ENCODE measurements at places on chromosomes 7 and 10.

DNA sequence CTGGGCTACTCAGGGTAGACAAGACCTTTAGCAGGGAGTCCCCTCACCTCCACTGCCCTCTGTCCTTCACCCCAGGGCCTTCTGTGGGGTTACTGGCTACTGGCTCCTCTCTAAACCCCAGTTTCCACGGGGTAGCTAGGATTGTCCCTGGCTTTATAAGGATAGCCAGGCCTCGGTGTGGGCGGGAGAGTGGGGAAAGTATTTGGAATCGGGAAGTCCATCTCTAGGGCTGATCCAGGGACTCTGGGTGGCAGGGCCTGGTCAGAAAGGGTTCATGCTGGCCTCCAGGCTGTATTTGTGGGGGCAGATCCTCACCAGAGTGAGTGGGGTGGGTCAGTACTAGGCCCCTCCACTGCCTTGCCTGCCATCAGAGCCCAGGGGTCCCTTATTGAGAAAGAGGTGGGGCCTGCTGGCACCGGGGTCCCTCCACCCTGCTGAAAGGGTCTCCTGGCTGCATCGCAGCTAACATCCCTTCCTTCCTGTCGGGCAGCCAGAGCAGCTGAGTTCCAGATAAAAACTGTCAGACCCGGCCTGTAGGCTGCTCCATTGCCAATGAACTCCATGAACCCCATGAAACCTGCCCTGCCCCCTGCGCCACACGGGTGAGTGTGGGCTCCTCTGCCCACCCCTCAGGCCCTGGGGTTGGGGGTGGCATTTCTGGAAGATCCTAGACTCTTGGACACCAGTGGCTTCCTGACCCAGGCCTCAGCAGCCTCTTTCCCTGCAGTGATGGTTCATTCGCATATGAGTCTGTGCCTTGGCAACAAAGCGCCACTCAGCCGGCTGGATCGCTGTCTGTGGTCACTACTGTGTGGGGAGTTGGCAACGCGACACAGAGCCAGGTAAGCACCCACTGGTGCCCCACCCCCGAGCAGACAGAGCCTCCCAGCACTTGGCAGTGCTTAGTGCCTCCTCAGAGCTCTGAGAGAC, 7.3 kb downstream of the ZMIZ2 start:
- DNase-seq: no peak

DNA sequence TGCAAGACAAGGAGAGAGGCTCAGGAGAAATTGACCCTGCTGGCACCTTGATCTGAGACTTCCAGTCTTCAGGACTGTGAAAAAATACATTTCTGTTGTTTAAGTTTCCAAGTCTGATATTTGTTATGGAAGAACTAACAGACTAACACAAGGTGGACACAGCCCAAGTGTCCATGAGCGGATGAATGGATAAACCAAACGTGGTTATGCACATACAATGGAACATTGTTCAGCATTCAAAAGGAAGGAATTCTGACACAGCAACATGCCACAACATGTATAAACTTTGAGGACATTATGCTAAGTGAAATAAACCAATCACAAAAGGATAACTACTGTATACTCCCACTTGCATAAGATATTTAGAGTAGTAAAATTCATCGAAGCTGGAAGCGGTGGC, 76.5 kb downstream of the FAM13C start:
- no peak for DNase-seq

DNA sequence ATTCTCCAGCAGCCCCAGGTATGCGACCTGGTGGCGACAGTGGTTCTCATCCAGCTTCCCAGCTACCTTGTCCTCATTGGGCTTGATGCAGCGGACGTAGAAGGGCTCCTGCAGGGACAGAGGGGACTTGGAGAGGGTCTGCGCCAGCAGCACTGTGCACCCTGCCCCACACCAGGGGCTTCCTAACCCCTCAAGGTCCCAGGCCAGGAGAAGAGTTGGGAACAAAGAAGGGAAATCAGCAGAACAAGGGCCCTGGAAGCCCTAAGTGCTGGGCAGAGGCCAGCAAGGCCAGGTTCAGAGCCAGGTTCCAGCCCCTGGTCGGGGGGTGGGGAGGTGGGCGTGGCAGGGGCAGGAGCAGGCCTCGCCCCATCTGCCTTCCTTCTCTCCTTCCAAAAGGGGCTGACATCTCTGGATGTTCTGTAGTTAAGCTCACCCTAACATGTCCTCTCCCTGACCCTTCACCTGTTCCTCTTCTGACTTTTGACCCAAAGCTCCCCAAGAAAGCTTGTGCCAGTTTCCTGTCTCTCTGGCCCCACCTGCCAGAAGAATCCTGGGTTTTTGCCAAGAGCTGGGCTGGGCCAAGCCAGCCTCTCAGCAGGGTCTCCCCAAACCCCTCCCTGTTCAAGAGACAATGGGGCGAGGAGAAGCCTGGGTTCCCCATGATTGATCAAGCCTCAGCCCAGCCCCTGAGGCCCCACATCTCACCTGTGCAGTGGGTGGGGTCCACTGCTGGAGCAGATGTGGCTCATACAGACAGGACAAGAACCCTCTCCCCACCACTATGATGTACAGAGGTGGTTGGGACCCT, 11.9 kb downstream of the MYO1G start:
- no peak for DNase-seq

- DNase-seq: no peak
These were observed 393.6 kb upstream of the GALNT17 start for GRCh38 chr7:70738151-70738885.

DNA sequence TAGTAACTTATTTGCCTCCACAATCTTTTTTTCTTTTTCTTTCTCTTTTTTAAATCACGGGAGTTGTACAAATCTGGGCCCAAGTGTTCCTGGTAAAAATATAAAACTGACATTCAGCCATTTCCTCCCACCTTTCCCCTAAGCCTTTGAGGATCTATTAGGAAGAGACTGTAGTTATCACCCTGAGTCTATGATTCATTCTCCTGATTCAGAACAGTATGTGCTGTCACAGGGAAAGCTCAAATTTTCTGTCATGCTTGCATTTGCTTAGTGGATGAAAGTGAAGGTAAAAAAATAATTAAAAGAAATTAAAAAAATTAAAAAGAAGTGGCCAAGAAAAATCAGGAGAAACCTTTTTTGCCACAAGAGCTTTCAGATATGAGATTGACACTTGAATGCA, 71.7 kb downstream of the KIF20B start:
- DNase-seq: no peak

All from NCI-H1105 treated with DMSO at 0.1 percent for 48 hours (cell line).